ENCODE measurements at places on chromosomes 1 and 21.

GRCh38 chr1:107791348-107791747 lies 173.6 kb downstream of the VAV3 start:
- no peak for DNase-seq

DNA sequence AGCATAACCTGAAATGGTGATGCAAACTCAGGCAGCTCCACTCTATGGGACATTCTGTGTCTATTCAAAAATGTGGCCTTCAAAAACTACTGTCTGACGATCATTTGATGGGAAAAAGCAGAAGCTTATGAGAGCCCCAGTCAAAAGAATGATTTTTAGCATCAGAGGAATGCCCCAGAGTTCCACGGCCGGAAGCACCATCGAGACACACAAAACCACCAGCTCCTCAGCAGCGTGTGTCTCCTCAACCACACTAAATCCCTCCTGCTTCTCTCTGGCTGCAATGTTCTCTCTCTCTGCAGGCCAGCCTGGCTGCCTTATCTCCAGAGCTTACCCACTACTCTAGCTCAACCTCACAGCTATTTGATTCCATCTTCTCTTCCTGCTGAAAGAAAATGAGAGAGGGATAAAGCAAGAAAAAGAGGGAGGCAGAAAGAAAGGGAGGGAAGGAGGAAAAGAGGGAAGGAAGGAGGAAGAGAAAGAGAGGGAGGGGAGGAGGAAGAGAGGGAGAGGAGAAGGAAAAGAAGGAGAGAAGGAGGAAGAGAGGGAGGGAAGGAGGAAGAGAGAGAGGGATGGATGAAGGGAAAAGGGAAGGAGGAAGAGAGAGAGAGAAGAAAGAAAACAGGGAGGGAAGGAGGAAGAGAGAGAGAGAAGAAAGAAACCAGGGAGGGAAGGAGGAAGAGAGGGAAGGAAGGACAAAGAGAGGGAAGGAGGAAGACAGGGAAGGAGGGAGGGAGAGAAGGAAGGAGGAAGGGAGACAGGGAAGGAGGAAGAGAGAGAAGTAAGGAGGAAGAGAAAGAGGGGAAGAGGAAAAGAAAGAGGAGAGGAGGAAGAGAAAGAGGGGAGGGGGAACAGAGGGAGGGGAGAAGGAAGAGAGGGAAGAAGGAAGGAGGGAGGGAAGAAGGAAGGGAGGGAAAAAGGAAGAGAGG lies 33.5 kb upstream of the LAPTM5 start:
- DNase-seq: no peak

- no peak for DNase-seq
Observed at GRCh38 chr1:220957233-220957605, 78.0 kb downstream of the HLX start.

DNA sequence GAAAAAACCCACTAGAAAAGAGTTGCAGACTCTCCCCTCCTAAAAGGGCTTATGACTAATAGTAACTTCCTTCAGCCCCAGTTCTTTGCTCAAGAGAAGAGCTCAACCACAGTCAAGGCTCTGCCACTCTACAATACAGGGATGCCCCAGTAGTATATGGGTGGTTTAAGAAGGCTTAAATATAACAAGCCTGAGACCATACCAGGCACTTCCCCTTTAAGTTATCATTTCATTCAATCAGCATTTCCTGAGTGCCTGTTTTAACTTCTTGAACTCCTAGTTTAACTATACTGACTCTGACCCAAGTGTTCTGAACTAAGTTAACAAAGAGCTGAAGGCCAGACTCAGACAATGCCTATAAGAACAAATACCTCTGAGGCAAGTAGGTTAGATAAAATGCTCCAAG lies 19.8 kb downstream of the PRPF38A start:
- no peak for DNase-seq

- peak; percentile 65 for DNase-seq
Observed at GRCh38 chr1:70504176-70504820, 93.2 kb downstream of the CTH start.

GRCh38 chr1:94863919-94864318 lies 43.8 kb downstream of the SLC44A3 start:
- DNase-seq: no peak

- no peak for DNase-seq
Observed at GRCh38 chr1:237471377-237471776, 419.3 kb downstream of the ZP4 start.

GRCh38 chr1:203288400-203288799 lies 16.9 kb upstream of the BTG2 start:
- peak; percentile 55 for DNase-seq

- DNase-seq: peak; percentile 46
Observed at GRCh38 chr21:17613242-17613676, 558 bp upstream of the BTG3 start.

GRCh38 chr1:229896306-229896705 lies 170.7 kb upstream of the GALNT2 start:
- no peak for DNase-seq

- peak; percentile 8 for DNase-seq
Observed at GRCh38 chr1:150168960-150169601, 19.4 kb downstream of the PLEKHO1 start.

GRCh38 chr1:218464871-218465270 lies 119.7 kb downstream of the TGFB2 start:
- no peak for DNase-seq

DNA sequence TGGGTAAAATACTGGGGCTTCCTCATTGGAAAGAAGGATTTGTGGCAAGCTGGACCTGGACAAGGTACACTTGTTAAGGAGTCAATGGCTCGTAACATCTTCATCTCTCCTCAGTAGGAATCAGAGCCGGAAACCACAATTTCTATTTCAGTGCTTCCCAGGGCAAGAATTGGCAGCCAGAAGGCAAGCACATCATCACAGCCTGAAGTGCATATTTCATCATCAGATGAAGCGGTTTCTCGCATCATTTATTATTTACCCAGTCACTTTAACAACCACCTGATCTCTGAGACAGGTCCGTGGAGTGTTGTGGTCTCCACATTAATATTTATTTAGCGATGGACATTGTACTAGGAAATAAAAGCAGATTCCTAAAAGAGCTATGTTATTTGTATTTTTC lies 55.0 kb downstream of the KCNJ15 start:
- no peak for DNase-seq

All from NCI-H524 (cell line).